ENCODE measurements at places on chromosomes 3 and 15.
A peak's percentile ranks its signal among the peaks of the same experiment; 100 is the strongest.

GRCh38 chr3:6250167-6250566 is 610.7 kb upstream of the GRM7 start:
- DNase-seq = no peak

GRCh38 chr15:58240191-58240932 is 102.2 kb downstream of the AQP9 start:
- DNase-seq = no peak

- DNase-seq = no peak
These were observed 62.7 kb upstream of the CD47 start for GRCh38 chr3:108153451-108153981.

DNA sequence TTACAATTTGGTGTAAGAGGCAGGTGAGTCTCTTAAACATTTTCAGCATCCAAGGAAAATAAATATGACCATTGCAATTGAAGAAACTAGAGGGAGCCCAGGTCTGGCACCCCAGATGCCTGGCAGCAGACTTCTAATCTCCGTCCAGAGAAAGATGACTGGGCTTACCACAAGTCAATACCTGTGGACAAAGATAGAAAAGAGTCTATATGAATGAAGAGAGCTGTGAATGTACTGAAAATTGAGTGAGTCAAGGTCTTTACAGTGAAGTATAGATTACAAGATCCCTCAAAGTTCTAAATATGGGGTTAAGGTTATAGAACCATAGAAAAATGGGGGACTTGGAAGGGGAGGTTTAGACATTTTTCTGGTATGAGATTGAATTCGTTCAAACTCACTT is 827.4 kb upstream of the NR2F2 start:
- no peak for DNase-seq

DNA sequence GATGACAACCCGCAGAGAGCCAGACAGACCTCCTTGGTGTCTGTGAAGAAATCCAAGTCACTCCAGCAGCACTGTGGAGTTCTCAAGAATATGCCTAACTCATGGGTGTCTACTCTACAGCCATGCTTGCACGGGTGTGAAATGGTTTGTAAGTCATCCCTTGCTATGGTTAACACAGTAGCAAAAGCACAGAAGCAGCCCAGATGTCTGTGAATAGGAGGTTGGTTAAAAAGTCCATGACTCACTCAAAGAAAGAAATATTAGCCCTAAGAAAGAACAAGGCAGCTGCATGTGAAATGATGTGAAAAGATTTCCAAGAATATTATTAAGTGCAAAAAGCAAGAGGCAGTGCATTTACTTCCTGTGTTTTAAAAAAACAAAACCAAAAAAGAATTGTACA is 12.1 kb upstream of the LIMD1 start:
- DNase-seq = no peak

- peak; percentile 53 for DNase-seq
These were observed at the start of the genes LRRC34 and LRRIQ4 for GRCh38 chr3:169812332-169813235. LRRC34 (minus strand) TSS chr3:169812904; CDS start chr3:169812548, 356 bp downstream. LRRIQ4 (plus strand) TSS chr3:169812870; CDS start chr3:169821922, 9,052 bp downstream.

- DNase-seq = no peak
These were observed 963.5 kb downstream of the NTRK3 start for GRCh38 chr15:87293031-87293430.

Data from C1 segment of cervical spinal cord (tissue), 14 donors.